ENCODE measurements at places on chromosomes 3 and 15.

DNA sequence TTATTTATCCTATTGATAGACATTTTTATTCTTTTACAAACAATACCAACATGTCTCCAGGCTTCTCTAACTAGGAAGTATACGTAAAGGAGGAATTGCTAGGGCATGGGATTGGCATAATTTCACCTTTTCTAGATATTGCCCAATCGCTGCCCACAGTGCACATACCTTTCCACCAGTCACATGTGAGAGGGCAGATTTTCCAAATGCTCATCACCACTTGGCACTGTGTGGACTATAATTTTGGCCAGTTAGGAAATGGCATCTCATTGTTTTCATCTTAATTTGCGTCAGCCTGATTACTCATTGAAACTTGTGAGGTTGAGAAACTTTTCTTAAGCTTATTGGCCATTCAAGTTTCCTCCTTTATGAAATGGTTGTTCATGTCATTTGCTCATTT lies 57.4 kb upstream of the POLR2M start:
- no peak for DNase-seq

DNA sequence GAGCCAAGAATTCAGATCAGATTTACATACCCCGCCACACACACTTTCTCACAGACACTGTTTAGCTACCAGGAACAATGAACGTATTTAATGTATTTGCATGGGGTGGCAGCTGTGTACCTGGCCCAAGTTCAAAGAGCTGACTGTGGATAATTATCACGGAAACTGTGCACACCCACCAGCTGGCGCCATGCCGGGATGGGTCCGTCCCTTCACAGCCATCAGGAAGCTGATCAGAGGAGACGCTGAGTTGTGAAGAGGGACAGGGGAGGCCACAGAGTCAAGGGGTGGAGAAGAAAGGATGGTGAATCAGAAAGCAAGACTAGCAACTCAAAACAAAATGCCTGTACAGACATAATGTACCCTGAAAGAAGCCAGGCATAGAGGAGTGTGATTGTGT lies 13.1 kb upstream of the PLA2G4D start:
- DNase-seq: no peak

DNA sequence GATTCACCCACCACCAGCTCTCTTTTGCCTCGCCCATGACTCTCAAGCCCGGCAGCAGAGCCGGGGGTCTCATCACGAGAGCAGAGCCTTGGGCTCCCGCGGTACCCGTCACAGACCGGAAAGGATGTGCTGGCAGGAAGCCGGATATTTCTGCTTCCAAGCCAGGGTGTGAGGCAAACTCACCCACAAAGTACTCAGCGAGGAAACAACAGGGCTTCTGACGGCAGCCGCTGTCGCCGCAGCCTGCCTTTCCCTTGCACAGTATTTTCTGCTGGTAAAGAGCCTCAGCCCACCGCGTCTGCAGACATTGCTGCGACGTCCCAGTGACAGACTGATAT lies 119.9 kb downstream of the NSMCE3 start:
- no peak for DNase-seq

DNA sequence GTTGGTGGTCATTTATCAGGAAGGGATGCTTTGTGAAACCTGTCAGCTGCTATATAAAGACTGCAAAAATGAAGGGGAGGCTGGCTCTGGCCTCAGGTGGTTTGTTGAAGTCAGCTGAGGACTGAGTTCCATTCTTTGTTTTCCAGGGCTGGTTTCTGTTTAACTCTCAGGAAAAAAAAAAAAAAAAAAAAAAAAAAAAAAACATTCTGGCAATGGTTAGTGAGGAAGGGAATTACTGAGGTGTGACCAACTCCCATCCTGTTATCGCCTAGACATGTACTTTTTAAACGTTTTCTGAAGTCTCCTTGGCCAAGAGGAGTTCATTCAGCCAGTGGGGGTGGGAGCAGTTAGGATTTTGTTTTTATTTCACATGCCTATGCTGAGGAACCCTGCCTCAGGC lies 316.3 kb downstream of the OXSM start:
- no peak for DNase-seq

GRCh38 chr3:186633481-186633880 lies 6.7 kb upstream of the FETUB start:
- DNase-seq: no peak

DNA sequence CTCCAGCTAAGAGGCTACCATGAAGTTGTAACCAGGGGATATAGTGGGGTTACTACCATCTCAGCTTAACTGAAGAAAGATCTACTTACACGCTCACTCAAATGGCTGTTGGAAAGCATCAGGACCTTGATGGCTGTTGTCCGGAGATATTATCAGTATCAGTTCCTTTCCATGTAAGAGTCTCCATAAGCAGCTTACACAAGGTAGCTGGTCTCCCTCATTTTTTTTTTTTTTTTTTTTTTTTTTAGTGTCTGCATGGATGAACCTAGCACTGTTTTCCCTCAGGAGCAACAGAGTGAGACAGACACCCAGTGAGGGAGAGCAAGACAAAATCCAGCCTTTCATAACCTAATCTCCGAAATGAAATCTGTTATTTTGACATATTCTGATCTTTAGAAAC lies 230.9 kb downstream of the CADM2 start:
- no peak for DNase-seq

DNA sequence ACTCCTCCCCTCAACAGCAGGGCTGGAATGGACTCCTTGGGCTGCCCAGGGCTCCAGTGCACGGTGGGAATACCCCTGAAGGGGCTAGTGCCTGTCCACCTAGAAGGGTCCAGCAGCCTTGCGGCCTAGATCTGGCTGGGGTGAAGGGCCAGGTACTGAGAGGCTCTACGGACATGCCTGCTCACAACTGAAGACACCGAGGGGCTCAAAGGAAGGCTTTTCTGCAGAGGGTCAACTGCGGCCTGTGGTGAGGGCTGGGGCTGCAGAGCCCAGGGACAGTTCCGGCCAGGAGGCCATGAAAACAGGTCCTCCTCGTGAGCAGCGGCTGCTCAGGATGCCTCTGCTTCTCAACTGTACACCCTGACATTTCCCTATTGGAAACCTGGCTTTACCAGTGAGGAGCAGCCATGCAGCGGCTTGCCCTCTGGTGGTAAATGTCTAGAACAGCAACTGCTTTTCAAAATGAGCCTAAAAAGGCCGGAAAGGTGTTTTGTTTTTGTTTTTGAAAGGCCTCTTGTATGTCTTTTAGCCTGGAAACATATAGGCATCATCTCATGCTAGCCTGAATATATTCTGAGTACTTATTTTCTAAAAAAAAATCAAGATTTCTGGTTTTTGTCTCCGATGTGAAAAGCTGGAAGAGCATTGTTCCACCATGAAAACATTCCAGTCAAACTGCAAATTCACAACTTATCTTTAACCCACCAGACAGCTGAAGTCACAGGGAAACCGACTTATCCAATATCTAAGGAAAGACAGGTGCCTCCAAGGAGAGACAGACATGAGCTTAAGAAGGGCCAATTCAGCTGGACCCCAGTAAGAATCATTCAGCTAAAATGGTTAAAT lies 163.4 kb downstream of the KLF13 start:
- DNase-seq: peak; percentile 74

DNA sequence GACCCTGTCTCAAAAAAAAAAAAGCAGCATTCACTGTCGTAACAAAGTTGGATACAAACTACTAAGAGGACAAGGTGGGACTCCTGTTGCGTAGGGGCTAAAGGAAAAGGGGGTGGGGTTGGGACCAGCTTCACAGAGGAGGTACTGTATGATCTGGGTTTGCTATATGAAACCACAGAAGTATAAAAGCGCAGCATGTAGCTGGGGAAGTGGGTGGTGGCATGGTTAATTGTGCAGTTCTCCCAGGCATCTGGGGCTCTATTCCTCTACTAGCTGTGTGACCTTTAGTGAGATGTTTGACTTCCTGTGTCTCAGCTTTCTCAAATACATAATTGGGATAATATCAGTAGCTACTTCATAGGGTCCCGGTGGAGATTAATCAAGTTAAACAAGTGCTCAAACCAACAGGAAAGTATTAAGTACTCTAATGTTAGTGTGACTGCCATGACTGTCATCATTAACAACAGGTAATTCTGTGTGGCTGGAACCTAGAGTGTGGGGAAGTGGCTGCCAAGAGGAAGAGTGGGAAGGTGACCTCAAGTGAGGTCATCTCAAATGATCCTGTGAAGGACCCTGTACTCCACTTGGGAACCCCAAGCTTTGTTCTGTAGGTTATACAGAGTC lies 11.5 kb downstream of the PARP16 start:
- peak; percentile 44 for DNase-seq

GRCh38 chr15:31302029-31302657 lies 24.5 kb upstream of the KLF13 start:
- no peak for DNase-seq

DNA sequence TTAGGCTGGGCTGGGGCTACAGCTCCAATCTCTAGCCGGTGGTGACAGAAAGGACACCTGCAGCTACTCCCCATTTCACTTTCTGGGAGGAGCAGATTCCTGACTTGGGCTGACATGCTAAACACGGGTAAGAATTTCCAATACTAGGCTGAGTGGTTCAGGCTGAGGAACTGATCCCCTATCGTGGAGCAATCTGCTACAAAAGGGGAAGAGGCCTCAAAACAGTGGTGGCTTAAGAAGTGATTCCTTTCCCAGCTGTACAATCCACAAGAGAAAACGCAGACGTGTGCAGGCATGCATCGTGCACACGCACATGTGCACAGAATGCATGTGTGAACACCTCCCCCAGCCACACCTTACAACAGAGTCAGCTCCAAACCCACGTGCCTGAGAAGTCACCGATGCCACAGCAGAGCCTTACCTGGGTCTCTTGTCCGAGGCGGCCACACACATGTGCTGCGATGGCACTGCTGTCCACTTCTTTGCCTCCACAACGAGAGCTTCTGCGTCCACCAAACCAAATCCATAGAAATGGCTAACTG lies 86.7 kb upstream of the SNRPA1 start:
- DNase-seq: peak; percentile 8

DNA sequence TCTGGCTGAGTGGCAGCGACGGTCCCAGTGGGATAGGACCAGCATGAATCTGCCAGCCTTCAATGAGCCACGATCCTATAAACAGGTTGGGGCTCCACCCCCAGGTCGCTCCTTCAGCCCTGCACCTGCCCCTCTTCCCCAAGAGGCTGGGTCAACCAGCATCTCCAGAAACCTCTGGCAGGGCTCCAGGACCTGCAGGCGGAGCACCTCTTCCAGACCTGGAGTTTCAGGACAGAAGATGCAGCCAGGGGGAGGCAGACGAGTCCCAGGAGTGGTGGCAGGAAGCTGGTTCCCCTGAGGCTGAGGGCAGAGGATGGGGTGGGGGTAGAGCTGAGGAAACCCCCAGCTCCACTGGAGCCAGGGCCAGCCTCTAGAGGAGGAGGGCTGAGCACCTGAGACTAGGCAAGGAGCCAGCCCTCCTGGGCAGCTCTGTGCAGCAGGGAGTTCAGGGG lies at the start of gene PLA2G4D:
Gene PLA2G4D, minus strand, starts transcription at position 51 of the 452 bp plus-strand sequence. CDS start 103 bp downstream, outside the sequence.
- DNase-seq: no peak

DNA sequence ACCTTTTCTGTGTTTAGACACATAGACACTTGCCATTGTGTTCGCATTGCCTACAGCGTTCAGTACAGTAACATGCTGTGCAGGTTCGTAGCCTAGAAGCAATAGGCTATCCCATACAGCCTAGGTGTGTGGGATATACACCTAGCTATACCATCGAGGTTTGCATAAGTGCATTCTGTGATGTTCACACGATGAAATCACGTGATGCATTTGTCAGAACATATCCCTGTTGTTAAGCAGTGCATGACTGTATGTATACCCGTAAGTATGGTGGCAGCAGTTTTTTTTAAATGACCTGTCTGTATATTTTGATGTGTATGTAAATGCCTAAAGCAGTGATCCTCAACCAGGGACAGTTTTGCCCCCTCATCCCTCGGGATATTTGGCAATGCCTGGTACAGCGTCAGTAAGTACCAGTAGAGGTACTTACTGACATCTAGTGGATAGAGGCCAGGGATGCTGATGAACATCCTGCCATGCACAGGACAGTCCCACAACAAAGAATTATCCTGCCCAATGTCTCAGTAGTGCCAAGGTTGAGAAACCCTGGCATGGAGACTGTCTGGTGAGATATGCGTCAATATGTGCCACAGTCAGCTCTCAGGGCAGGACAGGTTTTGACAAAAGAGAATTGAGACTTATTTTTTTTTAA lies 129.1 kb downstream of the HCN4 start:
- DNase-seq: no peak

GRCh38 chr3:153903430-153903829 lies 217.8 kb upstream of the ARHGEF26 start:
- DNase-seq: no peak

DNA sequence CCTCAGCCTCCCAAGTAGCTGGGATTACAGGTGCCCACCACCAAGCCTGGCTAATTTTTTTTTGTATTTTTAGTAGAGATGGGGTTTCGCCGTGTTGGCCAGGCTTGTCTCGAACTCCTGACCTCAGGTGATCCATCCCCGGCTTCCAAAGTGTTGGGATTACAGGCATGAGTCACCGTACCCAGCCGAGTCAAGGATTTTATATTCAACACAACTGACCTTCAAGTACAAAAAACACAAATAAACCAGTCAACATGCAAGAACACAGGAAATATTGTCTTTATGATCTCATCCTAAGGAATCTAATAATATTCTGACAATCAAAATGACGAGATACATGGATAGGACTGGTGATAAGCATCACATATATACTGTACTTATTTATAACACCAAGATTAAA lies 37.9 kb downstream of the TJP1 start:
- DNase-seq: no peak
